ENCODE measurements at places on chromosomes 11 and 22.
A peak's percentile ranks its signal among the peaks of the same experiment; 100 is the strongest.

- no peak for DNase-seq
Observed at GRCh38 chr11:123586568-123586967, 67.9 kb downstream of the SCN3B start.

GRCh38 chr22:19710020-19710768 is 4.1 kb upstream of the SEPTIN5 start:
- no peak for DNase-seq

DNA sequence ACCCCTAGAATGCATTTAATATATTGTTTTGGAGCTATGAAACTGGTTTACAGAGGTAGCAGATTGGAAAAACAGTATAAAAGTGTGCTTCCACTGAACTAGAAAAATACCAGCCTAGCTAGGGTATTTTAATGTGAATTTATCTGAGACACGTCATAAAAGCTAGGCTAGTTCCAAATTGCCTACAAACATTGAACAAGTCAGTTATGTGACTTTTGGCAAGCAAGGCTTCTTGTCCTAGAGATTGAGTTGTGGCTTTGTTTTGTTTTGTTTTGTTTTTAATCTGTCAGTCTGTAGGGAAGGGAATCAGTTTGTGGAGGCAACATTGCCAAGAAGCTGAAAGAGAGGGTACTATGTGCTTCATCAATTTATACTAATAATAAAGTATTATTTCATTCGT is 24.2 kb downstream of the RTN3 start:
- no peak for DNase-seq

- no peak for DNase-seq
Observed at GRCh38 chr22:48488149-48488551, 1339.5 kb downstream of the BRD1 start.

GRCh38 chr11:47062736-47063135 is 113.9 kb downstream of the ARFGAP2 start:
- DNase-seq, result no peak

DNA sequence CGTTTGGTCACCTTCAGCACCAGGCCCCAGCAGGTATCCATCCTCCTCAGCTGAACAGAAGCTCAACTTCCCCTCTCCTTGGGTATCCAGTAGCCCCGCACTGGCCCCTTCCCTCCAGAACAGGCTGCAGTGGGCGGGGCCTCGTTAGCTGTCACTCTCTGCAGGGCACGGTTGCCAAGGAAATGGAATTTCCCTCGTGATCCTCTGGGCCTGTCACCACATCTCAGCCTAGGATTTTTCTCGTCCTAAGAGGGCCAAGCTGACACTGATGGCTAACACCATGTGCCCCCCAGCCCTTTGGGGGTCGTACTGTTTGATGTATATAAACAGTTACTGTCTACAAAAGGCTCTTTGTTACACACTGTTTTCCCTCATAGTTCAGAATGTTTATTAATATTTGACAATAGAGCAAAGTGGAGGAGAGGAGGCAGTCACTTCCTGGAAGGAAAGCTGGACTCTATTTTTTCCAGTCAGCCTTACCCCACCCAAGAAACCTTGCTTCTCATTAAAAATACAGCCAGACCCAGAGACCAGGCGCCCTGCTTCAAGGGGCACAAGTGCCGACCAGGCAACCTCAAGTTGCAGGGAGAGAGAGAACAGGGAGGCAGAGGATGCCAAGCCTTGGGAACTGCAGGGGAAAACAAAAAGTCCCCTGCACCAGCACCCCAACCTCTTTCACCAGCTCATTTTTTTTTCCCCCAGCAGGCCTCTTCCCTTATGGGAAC is 44.5 kb downstream of the FEZ1 start:
- DNase-seq, result no peak

- peak; percentile 38 for DNase-seq
Observed at GRCh38 chr11:64619811-64620380, 28.9 kb downstream of the SLC22A12 start.

DNA sequence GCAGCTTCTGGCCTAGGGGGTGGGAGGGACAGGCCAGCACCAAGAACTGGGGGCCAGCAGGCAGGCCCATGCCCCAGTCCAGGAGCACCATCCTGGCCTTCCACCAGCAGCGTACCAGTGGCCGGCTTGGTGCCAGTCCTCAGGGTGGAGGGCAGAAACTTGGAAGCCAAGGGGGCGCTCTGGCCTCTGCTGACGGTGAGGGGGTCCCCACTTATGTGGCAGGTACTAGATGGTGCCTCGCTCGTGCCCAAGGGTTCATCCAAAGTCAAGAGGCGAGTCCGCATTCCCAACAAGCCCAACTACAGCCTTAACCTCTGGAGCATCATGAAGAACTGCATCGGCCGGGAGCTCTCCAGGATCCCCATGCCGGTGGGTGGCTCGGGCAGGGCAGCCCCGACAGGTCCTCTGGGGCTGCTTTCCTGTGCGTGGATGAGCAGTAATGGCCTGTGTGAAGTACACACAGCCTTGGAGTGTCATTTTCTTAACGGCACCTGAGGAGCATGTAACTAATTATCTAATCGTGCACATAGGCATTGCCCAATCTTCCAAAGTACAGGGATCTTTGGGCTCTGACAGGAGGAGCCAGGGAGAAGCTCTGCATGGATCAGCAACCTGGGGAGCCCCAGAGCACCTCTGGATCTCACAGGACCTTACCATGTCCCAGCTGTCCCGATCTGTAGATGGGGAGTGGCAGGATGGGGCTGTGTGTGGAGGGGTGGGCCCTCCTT is 79.1 kb downstream of the MORC2 start:
- DNase-seq, result no peak

DNA sequence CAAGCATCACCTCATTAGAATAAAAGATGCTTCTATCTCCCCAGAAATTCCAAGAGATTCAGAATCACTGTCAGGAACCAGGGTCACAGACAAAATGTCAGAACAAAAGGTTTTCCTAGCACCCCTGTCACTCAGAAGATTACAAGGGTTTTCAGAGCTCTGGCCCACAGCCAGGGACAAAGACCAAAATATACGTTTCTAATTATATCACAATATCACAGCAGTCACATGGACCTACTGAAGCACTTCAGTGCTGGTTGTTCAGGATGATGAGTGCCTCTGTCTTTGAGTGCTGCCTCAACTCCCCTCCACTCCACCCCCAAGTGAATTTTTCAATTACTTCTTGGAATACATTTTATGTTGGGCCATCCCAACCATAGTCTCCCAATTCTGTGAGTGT is 21.9 kb upstream of the RTL6 start:
- DNase-seq, result no peak

DNA sequence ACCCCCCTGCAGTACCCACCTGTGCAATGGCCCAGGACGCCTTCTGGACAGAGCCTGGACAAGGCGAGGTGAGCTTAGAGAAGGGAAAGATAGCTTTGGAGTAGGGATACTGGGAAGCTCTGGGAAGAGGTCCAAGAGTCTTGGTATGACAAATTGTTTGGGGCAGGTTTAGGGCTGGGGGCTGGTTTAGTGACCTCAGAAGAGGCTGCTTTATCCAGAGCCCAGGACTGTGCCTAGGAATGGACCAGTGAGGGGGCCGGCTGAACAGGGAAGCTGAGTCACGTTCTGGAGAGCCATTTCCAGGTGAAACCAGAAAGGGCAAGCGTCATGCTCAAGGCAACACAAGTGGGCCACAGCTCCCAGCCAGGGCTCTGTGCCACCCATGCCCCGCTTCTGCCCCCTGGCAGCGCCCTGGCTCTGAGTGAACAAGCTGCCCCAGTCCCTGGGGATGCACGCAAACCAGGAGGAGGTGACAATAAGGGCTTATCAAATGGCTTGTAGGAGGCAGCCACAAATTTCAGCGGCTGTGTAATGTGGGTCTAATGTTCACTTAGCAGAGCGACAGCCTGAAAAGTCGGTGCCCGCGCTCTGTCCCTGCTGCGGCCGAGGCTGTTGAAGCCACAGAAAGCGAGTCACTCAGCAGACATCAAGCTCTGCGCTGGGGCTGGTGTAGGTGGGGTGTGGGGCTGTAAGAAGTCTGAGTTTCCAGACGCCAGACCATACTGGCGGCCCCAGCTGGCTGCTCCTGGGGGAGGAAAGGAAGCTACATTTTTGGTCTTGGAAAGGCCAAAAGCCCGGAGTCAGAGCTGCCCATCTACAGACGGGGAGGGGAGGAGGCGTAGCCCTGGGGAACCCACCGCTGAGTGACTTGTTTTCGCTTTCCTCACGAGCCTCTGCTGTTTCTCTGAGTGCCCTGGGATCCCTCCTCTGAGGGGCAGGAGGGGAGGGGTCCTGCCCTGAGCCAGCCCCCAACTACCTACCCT is 18.3 kb upstream of the SYT7 start:
- DNase-seq, result peak; percentile 44

DNA sequence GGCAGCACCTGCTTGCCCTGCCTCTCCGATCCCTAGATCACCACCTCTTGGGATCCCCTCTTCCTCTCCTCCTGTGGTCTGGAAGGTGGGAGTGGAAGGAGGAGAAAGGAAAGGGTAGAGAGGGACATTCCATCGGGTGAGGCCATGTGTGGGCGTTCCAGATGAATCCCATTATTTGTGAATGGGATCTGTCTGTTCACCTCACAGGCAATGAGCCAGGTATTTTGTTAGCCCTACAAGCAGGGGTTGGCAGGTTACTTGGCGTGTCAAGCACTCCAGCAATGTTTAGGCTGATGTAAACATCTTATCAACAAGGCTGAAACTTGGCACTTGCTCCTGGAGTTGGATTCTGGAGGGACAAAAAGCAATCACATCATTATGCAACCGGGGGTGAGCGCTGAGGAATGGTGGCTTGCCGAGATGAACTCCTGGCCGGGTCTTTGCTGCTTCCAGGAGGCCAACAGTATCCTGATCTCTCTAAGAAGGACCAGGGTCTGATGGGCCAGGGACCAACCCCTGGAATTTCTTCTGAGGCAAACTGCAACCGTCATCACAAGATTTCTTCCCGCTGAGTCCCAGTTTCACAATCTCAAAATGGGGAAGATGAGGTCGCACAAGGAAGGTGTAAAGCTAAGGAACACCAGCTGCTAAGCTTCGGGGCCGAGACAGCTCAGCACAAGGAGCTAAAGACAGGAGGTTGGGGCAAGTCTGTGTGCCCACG is 7.8 kb downstream of the ADAMTS8 start:
- DNase-seq, result no peak

DNA sequence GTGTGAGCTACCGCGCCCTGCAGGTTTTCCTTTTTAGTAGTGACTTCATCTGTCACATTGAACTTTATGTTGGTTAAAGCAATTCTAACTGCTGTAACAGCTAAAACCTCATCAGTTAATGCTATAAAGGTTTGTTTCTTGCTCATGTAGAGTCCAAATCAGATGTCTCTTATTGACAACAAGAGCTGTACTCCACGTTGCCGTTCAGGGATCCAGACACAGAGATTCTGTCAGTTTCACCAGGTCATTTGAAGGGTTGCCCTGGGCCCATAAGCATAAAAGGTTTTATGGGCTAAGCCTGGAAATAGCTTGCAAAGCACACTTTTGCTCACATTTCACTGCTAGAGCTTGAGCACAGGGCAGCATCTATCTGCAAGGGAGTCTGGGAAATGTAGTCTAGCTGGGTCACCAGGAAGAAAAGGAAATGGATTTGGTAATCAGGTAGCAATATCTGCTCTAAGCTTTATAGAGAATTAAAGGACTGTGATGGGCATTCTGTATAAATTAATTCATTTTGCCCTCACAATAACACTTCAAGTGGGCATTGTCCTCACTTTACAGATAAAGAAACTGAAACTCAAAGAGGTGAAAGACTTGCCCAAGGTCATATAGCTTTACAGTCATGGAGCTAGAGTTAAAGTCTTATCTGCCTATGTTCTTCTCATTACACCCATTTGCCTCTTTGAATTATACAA is 25.2 kb upstream of the PTPRJ start:
- no peak for DNase-seq

DNA sequence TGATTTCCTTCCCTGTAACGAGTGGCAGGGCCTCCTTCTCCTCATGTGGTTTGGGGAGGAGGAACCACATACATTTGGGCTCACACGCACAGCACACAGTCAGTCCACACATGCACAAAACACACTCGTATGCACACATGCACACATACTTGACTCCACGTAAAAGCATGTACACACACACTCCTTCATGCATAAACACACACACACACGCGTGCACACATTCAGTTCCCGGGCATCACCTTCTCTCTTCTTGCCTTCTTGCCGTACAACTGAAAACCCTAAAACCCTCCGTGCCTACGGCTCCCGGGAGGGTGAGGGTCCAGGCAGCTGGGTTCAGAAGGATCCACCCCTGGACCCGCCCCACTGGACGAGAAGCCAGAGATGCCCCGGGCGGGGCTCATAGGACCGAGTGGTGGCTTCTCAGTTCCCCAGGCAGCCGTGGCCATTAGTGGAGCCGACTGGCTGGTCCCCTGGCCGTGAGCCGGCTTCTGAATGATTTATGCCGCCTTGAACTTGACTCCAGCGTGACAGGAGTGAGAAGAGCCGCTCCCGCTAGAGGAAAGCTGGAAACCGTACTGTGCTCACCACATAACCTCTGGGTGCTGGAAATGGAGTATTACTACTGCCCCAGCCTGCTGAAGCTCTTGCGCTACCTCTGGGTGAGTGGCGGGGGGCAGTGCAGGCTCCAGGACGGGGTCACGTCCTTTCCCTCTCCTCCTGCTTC is 117.4 kb downstream of the KIAA1671 start:
- DNase-seq, result no peak

GRCh38 chr11:65411681-65412070 is 10.9 kb upstream of the NEAT1 start:
- no peak for DNase-seq

GRCh38 chr11:2522631-2523255 is 77.9 kb downstream of the KCNQ1 start:
- no peak for DNase-seq

DNA sequence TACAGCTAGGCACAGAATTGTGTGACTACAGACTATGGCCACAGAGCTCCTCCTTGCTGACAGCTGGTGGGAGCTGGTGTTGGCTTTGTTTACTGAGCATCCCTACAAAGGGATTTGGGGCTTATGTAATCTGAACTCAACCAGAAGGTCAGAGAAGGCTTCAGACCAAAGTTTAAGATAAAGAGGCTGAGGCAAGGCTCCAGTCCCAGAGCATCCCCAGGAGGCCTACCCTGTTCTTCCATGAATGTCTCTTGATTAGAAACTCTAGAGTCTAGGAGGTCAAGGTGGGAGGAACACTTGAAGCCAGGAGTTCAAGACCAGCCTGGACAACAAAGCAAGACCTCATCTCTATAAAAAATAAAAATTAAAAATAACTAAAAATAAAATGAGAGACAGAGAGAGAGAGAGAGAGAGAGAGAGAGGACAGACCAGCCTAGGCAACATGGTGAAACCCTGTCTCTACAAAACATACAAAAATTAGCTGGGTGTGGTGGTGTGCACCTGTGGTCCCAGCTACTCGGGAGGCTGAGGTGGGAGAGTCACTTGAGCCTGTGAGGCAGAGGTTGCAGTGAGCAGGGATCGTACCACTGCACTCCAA is 125.5 kb upstream of the SERPIND1 start:
- DNase-seq, result no peak

- DNase-seq, result no peak
Observed at GRCh38 chr11:1390569-1391164, 933 bp downstream of the BRSK2 start.

- peak; percentile 70 for DNase-seq
Observed at GRCh38 chr22:28600546-28601143, 79.0 kb downstream of the TTC28 start.

All from PC-3 (cell line).